ENCODE measurements at places on chromosomes 5 and 9. TPM values are rescaled to one million over a fixed set of nuclear protein-coding genes. Genes with fewer than 3 reads are reported as not detected.
A peak's percentile ranks its signal among the peaks of the same experiment; 100 is the strongest.

- DNase-seq, result peak; percentile 1
Measured at GRCh38 chr9:133506653-133507038, 18.1 kb downstream of the MYMK start.

- no peak for DNase-seq
Measured at GRCh38 chr9:124274738-124275137, 17.0 kb downstream of the NEK6 start.

DNA sequence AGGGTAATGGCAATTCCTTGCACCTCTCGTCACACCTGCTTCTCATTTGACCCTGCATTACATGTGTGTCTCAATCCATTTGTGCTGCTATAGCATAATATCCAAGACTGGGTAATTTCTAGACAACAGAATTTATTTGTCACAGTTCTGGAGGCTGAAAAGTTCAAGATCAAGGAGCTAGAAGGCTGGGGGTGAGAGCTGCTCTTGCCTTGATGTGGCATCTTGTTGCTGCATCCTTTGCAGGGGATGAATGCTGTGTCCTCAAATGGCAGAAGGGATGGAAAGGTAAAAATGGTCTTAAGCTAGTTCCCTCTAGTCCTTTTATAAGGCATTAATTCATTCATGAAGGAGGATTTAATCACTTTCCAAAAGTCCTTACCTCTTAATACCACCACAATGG, 323.7 kb upstream of the RPS23 start:
- DNase-seq, result no peak

GRCh38 chr5:144531188-144531587, 360.5 kb downstream of the KCTD16 start:
- no peak for DNase-seq

Gene RAPGEF6
- 12.9 TPM for total RNA-seq

- no peak for DNase-seq
Measured at GRCh38 chr5:4563400-4563799, 576.7 kb upstream of the ADAMTS16 start.

GRCh38 chr9:107606149-107606790, 116.7 kb upstream of the KLF4 start:
- DNase-seq, result no peak

DNA sequence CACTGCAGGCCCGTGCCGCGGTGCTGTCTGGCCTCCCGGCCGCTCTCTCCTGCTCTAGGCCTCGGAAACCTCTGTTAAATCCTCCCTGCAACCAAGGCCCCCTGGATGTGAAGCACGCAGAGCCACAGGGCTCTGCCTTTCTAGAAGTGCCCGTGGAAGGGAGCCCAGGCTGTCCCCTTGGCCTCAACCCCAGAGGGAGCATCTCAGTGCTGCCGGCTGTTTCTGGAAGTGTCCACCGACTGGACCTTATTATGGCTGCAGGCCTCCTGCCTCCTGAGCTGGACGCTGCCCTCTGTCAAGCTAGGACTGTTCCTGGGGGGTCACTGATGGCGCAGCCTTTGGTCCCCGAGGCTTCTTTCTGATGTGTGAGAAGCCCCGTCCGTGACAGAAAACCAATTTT, 40.4 kb upstream of the PHYKPL start:
- no peak for DNase-seq

DNA sequence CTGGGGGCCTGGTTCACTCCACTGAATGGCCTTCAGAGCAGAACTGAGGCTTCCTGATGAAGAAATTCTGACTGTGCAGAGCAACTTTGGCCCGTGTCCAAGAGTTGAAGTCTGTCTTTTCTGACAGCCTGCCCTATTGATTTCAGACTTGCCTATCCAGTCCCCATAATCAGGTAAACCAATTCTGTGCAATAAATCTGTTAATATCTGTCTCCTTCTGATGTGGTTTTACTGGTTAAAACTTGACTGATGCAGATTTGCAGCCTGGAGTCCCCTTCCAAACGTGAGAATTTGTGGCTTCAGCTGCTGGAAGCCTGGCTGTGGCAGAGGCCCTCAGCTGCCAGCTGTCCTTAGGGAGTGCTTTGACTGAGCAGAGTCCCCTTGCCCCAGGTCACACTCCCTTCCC, 283.9 kb upstream of the ANKRD55 start:
- DNase-seq, result no peak

Gene LECT2
- not detected for total RNA-seq

Gene MEIKIN
- not detected for total RNA-seq

DNA sequence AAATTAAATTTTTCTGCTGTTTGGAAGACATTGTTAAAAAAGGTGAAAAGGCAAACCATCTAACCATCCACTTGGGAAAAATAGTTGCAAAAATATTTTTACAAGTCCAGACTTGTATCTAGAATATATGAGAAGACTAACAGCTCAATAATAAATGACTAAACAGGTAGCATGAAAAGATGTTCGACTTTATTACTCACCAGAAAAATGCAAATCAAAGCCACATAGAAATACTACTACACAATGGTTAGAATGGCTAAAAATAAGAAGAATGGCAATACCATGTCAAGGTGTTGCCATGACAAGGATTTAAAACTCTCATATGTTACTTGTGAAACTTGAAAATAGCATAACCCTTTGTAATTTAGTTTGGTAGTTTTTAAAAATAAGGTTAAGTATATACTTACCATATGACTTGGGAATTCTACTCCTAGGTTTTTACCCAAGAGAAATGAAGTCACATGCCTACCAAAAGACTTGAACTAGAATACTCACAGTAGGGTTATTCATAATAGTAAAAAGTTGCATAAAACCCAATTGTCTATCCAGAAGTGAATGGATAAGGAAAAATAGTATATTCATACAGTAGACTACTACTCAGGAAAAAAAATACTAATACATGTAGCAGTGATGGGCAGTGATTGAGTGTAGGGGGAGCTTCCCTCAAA, 93.8 kb downstream of the VPS13A start:
- no peak for DNase-seq

DNA sequence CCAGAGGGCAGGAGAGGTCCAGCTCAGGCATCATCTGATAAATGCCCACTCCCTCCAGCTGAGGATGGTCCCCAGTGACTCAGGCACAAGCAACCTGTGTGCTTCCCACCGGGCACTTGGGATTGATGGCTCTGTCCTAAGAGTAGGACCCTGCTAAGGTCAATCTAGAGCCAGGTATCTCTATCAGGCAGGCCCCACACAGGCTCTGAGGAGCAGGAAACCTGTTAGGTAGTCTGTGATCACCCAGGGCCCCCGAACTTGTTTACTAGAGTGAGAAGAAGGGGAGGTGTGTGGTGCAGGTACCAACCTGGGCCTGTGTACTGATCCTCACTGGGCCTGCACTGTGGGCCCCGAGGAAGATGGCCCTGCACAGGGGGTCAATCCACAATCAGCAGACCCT, 119.6 kb upstream of the FSTL4 start:
- no peak for DNase-seq

- DNase-seq, result no peak
Measured at GRCh38 chr9:95506428-95506677, 10.4 kb downstream of the PTCH1 start.

DNA sequence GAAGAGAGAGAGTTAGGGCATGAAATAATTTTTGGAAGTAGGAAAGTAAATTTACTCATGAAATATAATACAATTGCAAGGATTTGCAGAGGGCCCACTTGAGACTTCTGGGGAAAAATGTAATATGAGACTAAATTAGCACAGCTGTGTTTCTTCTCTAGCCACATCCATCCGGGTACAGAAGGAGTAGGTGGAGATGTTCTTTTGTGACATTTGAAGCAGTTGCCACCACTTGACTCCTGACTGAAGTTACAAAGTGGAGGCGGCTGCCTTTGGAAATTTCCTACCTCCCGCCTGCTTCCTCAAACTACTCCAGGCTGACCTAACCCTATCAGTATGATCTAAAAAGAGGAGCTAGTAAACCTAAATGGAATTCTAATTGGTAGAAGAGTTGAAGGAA, 58.1 kb upstream of the SHISAL2B start:
- no peak for DNase-seq

- DNase-seq, result no peak
Measured at GRCh38 chr5:132776131-132776937, 705 bp downstream of the SEPTIN8 start.

DNA sequence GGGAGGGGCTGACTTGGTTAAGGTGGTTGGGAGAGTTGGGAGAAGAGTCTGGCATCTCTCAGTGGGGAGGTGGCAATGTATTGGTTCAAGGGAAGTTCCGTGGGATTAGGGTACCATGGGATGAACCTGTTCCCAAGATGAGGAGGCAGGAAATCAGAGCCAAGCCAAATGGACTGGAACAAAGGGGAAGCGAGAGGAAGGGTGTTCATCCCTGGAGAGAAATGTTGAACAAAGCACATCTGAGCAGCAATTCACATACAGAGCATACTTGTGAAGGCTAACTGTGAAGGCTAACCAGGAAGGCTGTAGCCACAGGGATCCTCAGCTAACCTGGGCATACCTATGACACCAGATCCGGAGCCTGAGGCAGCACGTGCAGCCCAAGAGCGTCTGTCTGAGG, 214.0 kb downstream of the MCTP1 start:
- DNase-seq, result no peak

DNA sequence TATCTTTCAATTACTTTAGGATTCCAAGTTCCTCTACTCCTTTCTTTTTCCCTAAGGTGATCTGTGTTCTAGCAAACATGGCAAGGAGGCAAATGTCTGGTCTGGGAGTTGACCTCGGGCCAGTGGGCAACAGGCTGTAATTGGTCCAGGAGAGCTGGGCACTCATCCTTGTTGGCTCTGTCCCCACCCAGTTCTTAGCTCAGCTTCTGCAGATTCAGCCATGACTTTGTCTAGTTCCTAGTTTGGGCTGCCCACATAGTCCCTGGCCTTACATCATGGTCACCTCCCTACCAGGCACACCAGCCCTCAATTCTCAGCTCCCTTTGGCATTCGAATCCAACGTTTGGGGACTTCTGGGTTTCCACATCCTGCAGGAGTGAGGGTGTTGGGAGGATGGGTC, 92.1 kb upstream of the DAP start:
- DNase-seq, result no peak

Gene CCNI2
- 3.8 TPM for total RNA-seq

Gene CDO1
- total RNA-seq, result 2.1 TPM

GRCh38 chr5:118561971-118562370, 426.4 kb downstream of the DTWD2 start:
- DNase-seq, result no peak

Gene FOXD1
- 30.0 TPM for total RNA-seq

DNA sequence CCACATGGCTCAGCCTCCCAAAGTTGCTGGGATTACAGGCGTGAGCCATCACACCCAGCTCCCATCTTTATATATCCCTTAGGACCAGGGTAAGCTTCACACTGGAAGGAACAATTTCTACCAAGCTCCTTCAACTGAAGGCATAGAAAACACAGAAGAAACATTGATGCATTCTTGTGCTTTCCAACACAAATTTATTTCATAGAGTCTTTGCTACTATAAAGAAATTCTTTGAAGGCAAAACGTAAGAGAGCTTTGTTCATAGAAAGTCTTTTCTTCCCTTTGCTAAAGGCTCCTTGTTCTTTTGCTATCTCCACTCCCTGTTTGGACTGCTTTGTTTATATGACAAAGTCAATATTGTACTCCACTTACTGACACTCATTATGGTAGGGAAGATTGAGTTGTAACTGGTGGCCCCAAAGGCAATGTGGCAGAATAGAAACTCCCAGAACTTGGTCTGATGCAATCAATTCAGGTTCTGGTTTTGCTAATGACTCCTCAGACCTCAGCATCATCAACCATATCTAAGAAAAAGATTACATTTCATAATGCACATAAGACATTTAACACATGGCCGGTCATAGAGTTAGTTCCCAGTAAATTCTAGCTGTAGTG, 97.4 kb upstream of the CLINT1 start:
- no peak for DNase-seq

GRCh38 chr9:129909851-129910250, 74.6 kb downstream of the USP20 start:
- DNase-seq, result no peak

GRCh38 chr9:70010015-70010414, 33.6 kb upstream of the MAMDC2 start:
- DNase-seq, result no peak

DNA sequence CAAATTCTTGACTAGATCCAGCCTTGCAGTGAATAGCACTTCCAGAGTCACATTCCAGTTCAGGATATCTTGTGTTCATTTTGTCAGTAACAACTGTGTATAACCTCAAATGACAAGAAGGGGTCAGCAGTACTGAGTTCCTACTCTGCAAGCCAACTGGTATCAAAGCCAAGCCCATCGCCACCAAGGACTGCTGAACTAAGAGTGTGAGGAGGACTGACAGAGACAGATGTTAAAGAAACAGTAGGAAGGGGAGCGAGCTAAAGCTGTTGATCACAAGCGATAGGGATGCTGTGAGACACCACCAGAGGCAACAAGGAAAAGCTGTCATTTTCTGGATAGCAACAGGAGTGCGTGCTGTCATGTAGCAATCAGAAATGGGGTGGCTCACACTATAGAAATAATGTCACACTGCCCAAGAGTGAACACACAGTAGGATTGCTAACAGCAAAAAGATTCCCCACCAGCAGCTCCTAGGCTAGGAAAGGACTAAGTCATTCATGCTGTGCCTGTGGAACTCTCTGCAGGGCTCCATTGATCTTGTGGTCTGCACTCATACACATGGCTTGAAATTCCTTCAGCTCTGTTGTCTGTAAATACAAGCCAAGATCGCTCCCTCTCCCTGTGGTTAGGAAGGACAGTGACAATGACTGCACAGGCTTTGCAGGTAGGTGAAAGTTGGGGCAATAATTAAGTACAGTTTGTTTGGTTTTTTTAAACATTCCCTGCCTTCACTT, 658.6 kb downstream of the NR2F1-AS1 start:
- DNase-seq, result no peak

DNA sequence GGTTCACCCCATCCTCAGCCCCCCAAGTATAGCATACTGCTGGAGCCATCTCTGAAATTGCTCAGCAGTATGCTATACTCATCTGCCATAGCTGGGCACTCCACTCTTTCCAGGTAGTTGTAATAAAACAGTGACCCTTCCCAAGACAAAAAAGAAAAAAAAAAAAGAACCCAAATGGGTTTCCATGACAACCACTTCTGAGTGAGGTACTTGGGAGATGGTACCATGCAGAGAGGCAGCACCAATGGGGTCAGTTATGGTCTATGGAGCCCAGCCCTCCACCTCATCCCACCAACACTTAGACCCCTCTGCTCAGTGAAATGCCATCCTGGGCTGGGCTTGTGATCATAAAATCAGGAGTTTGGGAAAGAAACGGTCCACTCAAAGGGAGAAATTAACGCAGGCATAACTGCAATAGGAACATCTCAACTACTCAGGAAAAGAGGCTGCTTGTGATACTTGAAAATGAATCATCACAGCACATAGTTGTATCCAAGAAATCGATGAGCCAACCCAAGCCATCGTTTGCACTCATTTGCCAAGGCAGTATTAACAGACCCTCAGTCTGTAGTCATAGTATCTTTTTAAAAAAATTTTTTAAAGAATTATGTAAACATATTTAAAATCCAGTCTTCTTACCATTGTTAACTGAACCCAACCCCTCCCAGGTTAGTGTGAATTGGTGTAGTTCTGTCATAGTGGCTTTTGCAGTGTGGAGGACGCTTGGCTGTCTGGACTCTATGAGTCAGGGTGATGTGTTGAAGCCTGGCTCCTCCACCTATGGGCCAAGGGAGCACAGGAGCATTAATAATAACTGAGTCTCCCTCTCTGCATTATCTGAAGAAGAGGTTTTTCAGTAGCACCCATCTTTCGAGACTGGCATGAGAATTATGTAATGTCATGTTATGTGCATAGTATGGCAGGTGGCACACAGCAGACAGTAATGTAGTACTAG, 402.7 kb downstream of the SPOCK1 start:
- no peak for DNase-seq

- no peak for DNase-seq
Measured at GRCh38 chr9:125460883-125461635, 199.4 kb downstream of the GAPVD1 start.

Gene PTGR1
- total RNA-seq, result 82.3 TPM
